Motor neuron (in vitro differentiated cells): ENCODE measurements at places on chromosomes 7 and 10. TPM values are rescaled to one million over a fixed set of nuclear protein-coding genes. Genes with fewer than 3 reads are reported as not detected.

SPAM1 gene
- total RNA-seq: 0.27 TPM in 1 of 2 replicates, not detected in the other

PRLHR gene
- not detected in 2 replicates for total RNA-seq

- no peak for ATAC-seq
Measured at GRCh38 chr10:43214956-43215561, 51.8 kb downstream of the RASGEF1A start.

GRCh38 chr10:73808021-73808815 is 3.2 kb downstream of the NDST2 start:
- ATAC-seq: no peak

DNA sequence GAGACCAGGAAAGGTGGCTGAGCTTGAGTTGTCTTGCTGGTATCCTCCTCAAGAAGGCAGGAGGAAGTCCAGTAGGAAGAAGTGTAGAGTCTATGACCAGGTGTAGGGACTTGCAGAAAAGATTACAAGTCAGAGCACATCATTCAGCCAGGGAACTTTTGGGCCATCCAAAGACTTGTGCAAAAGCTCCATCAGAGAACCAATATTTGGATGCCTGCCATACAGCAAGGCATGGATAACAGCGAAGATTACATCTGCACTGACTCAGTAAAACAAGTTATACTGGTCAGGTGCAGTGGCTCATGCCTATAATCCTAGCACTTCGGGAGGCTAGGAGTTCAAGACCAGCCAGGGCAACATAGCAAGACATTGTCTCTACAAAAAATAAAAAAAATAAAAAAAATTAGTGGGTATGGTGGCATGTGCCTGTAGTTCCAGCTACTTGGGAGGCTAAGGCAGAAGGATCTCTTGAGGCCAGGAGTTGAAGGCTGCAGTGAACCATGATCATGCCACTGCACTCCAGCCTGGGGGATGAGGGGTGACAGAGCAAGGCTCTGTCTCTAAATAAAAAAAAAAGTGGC is 13.2 kb upstream of the NMT2 start:
- no peak for ATAC-seq

GRCh38 chr7:111041577-111041976 is 49.4 kb upstream of the LRRN3 start:
- ATAC-seq: peak; percentile 56
